ENCODE measurements at places on chromosomes 7 and 10. TPM values are rescaled to one million over a fixed set of nuclear protein-coding genes. Genes with fewer than 3 reads are reported as not detected.

PTPRN2 gene
- 1.9 TPM for polyA plus RNA-seq

- no peak for DNase-seq
- H3K27me3 ChIP-seq, result no peaks in the 10 kb centered on the region
- no peaks in the 10 kb centered on the region for H3K4me1 ChIP-seq
- no peak overlapping the region for H3K27ac ChIP-seq
- peaks cover 53% of the 10 kb centered on the region for H3K36me3 ChIP-seq
Measured at GRCh38 chr7:130021105-130021834, 29.9 kb downstream of the ZC3HC1 start.

- H3K27ac ChIP-seq, result no peak overlapping the region
- DNase-seq, result no peak
- no peak overlapping the region for H3K4me3 ChIP-seq
- no peaks in the 10 kb centered on the region for H3K36me3 ChIP-seq
Measured at GRCh38 chr7:538764-539685, 19.4 kb upstream of the PDGFA start.

INSYN2A gene
- 0.32 TPM for polyA plus RNA-seq

ACBD7 gene
- 1.4 TPM for polyA plus RNA-seq

Measured in thymus (tissue), 14 donors.